ENCODE measurements at places on chromosomes 2 and 18.
A peak's percentile ranks its signal among the peaks of the same experiment; 100 is the strongest.

- DNase-seq, result no peak
These were observed 56.2 kb upstream of the HS6ST1 start for GRCh38 chr2:128374711-128375413.

DNA sequence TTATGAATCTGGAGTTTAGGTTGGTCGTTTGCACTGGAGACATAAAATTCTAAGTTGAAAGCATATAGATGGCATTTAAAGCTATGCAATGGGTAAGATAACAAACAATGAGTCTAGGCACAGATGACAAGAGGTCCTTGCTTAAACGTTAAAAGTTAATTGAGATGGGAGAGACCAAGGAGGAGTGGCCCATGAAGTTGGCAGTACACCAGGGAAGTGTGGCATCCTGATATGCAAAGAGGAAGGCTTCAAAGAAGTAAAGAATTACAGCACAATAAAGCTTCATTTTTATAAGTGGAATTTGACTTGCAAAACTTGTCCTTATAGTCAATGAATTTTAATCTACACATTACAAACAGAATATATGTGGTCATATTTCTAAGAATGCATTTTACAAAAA, 23.2 kb downstream of the UPP2 start:
- DNase-seq, result no peak

DNA sequence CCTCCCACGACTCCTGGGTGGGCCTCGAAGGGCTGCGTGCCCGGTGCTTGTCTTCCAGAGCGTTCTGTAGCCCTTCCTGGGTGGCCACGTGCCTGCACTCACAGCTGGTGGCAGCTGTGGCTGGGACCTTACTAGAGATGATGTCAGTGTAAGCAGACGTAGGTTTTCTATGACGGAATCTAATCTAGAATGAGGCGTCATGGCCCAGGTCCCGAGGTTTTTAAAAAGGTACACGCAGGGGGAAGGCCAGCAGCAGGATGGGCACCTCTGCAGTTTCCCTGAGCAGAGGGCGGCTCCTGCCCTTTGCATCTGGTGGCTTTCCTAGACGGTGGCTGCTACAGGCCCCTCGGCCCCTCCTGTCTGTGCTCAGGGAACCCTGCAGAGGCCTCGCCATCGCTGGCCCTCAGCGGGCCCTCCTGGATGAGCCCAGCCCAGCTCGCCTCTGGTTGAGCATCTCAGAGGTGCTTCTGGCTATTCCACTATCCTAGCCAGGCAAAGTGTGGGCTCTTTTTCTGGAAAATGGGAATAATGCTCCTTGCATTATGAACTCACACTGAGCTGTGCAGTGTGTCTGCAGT, 49.6 kb upstream of the PXDN start:
- DNase-seq, result no peak

- DNase-seq, result peak; percentile 32
These were observed 209.4 kb upstream of the SP5 start for GRCh38 chr2:170505631-170506275.

DNA sequence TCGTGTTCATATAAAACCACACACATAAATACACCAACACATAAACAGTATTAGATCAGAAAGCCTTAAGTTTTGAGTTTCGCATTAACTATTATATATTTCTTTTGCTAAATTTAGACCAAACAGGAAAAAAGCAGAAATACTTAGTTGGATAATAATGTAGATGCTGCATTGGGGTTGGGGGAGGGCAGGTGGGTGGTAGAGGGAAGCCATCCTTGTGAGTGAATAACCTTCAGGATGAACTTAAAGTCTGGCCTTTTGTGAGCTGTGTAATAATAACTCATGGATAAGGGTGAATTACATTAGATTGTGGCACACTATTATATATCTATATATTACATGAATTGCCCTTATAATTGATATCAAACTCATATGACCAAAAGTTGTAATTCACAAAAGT, 174.7 kb downstream of the WDR7 start:
- no peak for DNase-seq

- peak; percentile 59 for DNase-seq
These were observed 100.9 kb downstream of the CRIM1 start for GRCh38 chr2:36456227-36457175.

- no peak for DNase-seq
These were observed 16.2 kb downstream of the GALM start for GRCh38 chr2:38682008-38682575.

- peak; percentile 49 for DNase-seq
These were observed 251.5 kb downstream of the GPD2 start for GRCh38 chr2:156687715-156688114.

DNA sequence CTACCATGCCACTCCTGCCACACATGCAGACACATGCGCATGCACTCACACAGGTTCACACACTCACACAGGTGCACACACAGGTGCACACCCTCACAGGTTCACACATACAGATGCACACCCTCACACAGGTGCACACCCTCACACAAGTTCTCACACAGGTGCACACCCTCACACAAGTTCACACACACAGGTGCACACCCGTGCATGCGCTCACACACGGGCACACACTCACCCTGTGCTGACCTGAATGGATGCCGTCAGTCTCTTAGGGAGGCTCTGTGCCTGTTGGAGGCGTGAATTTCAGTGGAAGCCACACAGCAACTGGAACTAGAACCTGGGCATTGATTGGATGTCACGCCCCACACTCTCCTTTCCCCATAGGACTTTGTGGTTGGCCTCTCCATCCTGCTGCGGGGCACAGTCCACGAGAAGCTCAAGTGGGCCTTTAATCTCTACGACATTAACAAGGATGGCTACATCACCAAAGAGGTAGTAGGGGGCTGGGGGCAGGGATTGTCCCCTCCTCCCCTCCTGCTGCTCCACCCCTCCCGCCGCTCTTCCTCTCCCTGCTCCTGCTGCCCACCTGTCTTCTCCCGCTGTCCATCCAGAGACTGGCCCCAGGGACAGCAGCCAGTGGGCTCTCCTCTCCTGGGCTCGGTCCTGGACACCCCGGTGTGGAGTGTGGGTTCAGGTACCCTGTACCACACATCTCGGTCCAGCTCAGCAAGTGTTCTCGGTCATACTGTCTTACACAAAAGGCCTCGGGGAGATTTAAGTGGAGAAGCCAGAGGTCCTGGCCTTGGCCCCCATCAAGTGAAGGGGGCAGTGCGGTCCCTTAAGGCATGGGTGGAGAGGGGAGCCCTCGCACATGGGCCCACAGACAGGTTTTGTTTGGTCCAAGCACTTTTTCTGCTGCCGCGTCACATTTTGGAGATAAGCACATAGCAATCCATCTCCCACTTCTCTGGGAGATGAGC, 21.0 kb upstream of the FAHD2A start:
- DNase-seq, result no peak

DNA sequence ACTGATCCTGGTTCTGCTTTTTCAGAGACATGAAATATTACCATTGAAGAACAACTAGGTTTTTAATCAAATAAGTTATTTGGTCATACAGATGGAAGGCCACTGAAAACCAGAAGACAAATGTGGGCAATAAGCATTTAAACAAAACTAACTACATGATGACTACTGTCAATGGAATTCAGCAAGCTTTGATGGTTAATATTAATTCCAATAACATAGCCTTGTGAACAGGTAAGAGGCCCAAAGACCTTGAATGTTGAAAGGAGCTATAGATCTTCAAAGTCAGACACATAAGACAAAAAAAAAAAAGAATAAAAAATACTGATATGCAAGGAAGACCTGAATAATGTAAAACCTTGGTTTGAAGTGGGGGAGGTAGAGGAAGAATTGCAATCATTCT, 1955.6 kb upstream of the CELF4 start:
- DNase-seq, result no peak

Data from GM23248 (cell line).